ENCODE measurements at places on chromosomes 11 and 22.

GRCh38 chr11:73753938-73754337 lies 6.9 kb downstream of the RAB6A start:
- DNase-seq = no peak

DNA sequence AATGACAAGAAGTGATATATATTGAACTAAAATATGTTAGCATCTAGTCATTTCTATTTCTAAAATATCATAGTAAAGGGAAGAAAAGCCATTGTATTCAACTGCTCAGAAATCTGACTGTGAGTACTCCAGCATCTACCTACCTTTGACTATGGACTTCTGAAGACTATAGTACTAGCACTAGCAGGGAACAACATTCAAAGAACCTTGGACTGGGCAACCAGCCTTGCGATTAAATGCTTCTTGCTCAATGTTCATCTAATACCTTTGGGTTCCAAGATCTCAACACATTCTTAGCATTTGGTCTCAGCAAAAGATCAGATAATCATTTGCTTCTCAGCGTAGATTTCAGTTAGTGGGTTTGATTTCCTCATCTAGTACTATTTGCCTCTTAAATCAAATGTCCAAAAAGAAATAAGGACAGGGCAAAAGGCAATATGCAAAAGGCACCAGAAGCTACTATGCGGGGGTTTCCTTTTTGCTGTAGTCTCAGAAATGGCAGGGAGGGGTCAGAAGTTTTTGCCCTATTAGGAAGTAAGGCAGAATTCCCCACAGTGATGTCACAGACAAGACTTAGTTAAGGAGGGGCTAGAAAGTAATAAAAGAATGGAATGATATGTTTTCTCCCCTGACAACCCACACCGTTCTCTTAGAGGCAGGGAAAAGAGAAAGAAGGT lies 80.6 kb downstream of the GAB2 start:
- no peak for DNase-seq

DNA sequence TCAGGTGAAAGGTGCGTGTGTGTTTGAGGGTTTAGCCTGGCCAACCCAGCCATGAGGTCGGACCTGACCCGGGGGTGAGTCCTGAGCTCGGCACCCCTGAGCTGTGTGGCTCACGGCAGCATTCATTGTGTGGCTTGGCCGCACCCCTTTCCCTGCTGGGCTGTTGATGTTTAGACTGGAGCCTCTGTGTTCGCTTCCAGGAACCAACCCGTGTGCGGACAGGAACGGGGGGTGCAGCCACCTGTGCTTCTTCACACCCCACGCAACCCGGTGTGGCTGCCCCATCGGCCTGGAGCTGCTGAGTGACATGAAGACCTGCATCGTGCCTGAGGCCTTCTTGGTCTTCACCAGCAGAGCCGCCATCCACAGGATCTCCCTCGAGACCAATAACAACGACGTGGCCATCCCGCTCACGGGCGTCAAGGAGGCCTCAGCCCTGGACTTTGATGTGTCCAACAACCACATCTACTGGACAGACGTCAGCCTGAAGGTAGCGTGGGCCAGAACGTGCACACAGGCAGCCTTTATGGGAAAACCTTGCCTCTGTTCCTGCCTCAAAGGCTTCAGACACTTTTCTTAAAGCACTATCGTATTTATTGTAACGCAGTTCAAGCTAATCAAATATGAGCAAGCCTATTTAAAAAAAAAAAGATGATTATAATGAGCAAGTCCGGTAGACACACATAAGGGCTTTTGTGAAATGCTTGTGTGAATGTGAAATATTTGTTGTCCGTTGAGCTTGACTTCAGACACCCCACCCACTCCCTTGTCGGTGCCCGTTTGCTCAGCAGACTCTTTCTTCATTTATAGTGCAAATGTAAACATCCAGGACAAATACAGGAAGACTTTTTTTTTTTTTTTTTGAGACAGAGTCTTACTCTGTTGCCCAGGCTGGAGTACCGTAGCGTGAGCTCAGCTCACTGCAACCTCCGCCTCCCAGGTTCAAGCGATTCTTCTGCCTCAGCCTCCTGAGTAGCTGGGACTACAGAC lies 53.9 kb upstream of the PPP6R3 start:
- DNase-seq = no peak

- DNase-seq = no peak
Measured at GRCh38 chr11:110446594-110446993, 16.8 kb downstream of the FDX1 start.

GRCh38 chr11:47616726-47617416 lies 22.7 kb upstream of the C1QTNF4 start:
- DNase-seq = peak; percentile 39

GRCh38 chr22:46580940-46581537 lies 39.1 kb upstream of the GRAMD4 start:
- no peak for DNase-seq

Measured in nephron progenitor cell (in vitro differentiated cells).